ENCODE measurements at places on chromosomes 16 and 17. TPM values are rescaled to one million over a fixed set of nuclear protein-coding genes. Genes with fewer than 3 reads are reported as not detected.

Gene PRSS33
- total RNA-seq: not detected

Gene TEX14
- total RNA-seq: 0.29 TPM

Gene ZNF385C
- total RNA-seq: 0.17 TPM

Gene LGALS9
- 1.1 TPM for total RNA-seq

Gene SDR42E2
- total RNA-seq: not detected

Gene LDHD
- 3.7 TPM for total RNA-seq

Gene PRSS27
- 1.2 TPM for total RNA-seq

Gene NAGS
- total RNA-seq: 13.5 TPM
